ENCODE measurements at places on chromosomes 11 and 22.

DNA sequence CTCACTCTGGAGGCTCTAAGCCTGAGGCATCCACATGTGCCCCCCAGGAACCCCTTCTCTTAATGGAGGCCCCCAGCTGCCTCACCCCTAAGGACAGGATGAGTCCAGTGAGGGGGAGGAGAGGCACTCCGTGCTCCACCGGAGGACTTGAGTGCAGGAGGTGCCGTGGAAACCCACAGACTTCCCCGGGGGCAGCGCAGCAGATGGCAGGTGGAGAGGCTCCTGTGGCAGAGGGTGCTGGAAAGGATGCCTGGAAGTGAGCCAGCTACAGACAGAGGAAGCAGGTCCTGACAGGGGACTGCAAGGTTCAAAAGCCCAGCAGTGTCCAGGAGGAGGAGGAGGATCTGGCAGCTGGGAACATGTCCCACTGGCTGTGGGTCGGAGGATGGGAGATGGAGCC lies 1384.0 kb downstream of the TBC1D22A start:
- no peak for DNase-seq

DNA sequence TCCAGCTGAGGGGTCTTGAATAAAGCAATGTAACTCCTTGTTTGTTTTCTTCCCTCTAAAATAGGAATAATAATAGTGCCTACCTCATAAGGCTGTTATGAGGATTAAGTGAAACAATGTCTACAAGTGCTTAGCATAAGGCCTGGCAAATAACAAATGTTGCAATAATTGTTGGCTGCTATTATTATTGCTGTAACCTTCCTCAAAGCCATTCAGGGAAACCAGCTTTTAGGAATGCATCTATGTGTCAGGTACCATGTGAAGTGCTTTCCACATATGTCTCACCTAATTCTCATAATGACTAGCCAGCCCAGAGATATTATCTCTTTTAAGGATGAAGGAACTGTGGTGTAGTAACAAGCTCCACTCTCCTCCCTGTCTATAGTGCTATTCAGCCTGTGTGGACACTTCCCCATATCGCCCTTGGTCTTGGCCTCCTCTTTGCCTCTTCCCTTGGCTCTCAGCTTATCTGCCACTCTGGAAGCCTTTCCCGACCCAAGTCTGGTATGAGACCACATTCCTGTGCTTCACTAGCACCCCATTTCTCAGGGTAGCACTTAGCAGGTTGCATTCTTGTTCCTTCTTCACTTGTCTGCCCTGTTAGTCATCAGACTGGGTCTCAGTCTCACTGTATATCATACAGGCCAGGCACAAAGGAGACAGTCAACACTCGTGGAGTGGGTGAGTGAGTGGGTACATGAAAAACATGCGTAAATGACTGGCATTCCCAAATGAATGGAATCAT lies 23.8 kb downstream of the CSNK2A3 start:
- DNase-seq, result no peak

GRCh38 chr11:84564180-84564866 lies 1062.8 kb downstream of the DLG2 start:
- peak; percentile 41 for DNase-seq

DNA sequence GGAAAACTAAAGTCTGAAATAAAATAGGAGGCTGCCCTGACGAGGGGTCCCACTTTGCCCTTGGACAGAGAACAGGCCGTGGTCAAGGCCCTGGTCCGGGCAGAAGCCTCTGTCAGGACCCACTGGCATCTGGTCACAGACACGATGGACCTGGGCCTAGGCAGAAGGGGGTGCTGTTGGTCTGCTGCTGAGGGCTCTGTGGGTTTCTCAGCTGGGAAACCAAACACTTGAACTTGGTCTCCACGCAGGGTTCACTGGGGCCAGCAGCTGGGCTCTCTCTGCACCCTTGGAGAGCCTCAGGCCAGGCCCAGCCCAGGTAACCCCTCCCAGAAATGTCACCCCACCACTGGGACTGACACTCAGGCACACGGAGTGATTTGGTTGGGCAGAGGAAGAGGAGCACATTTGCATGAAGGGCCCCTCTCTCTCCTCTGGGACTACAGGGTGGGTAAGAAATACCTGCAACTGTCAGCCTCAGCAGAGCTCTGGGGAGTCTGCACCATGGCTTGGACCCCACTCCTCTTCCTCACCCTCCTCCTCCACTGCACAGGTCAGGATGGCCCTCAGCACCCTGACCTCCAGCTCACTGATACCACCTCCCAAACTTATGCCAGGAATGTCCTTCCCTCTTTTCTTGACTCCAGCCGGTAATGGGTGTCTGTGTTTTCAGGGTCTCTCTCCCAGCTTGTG lies 48.1 kb upstream of the TOP3B start:
- peak; percentile 13 for DNase-seq

GRCh38 chr11:65251476-65251875 lies 10.3 kb upstream of the POLA2 start:
- no peak for DNase-seq

DNA sequence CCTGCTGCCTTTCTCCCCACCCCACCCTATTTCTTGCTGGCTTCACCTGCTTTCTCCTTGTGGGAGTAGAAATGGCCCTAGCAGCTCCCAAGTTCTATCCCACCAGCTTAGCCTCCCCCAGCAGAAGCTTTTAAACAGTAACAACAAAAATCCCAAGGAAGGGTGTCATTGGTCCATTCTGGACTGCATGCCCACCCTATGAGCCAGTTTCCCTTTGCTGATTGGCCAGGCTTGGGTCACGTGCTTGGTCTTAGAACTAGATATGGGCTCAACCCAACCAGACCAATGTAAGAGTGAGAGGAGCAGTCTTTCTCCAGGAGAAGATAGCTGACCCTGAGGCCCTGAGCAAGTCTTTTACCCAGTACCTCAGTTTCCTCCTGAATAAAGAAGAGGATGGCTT lies 2.3 kb downstream of the MTFP1 start:
- DNase-seq, result no peak

GRCh38 chr22:49550766-49551362 lies 276.8 kb downstream of the BRD1 start:
- no peak for DNase-seq

GRCh38 chr11:44116234-44116830 lies 20.9 kb downstream of the EXT2 start:
- DNase-seq, result no peak

GRCh38 chr11:45806937-45807791 lies 2.2 kb downstream of the SLC35C1 start:
- no peak for DNase-seq

GRCh38 chr11:70497536-70498075 lies 99.3 kb downstream of the CTTN start:
- DNase-seq, result no peak
